ENCODE measurements at places on chromosomes 12 and 14.

DNA sequence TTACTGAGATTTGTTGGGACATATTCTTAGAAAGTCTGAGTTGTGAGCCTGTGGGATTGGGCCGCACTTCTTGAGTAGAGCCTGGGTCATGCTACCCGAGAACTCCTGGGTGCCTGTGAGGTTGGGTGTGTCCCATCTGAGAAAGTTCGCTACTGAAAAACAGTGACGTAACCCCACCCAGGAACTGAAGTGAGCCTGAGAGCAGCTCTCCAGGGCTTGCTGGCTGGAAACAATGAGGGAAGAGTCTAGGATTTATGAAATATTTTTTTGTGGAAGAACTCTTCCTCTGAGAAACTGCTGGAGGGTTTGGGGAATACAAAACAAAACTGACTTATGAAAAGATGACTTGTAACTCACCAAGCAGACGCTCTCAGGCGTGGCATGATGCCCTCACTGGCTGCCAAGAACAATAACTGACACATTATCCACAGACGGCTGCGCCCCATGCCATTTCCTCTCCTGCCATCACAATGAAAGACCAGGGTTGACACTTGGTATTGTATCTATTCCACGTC is 69.2 kb downstream of the RASSF3 start:
- peak; percentile 69 for ATAC-seq

DNA sequence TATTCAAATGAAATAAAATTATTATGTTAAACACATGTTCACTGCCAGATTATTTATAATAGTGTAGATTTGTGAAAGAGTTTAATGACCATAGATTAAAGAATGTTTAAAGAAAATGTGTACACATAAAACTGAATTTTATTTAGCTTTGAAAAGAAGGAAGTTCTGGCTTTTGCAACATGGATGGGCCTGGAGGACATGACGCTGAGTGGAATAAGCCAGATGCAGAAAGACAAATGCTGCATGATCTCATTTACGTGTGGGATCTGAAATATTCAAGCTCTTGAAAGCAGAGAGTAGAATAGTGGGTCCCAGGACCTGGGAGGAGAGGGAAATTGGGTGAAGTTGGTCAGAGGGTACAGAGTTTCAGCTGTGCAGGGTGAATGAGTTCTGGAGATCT is 1261.2 kb downstream of the TMEM121 start:
- ATAC-seq: no peak

GRCh38 chr14:60211153-60211552 is 37.9 kb upstream of the PPM1A start:
- ATAC-seq: no peak

GRCh38 chr14:102821252-102821651 is 44.0 kb downstream of the TRAF3 start:
- no peak for ATAC-seq

DNA sequence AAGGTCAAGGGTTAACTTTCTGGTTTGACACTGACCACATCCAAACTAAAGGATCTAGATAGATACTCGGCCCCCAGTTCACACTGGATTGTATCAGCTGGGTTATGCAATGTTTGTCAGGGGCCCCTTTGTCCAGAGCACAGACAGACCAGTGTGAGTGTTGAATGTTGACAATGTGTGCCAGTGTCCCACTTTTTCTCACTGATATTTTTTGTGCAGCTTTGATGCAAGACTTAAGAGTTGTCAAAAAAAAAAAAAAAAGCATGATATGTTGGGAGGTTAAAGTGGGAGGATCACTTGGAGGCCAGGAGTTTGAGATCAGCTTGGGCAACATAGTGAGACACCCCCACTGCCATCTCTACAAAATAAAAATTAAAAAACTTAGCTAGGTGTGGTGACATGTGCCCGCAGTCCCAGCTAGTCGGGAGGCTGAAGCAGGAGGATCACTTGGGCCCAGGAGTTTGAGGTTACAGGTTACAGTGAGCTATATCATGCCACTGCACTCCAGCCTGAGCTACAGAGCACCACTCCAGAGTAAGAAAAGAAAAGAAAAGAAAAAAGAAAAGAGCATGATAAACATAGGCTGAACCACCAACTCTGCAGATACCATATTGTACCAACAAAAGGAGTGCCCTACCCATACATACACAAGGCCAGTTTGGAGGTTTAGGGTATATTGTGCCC is 97.5 kb downstream of the LGR5 start:
- ATAC-seq: no peak

DNA sequence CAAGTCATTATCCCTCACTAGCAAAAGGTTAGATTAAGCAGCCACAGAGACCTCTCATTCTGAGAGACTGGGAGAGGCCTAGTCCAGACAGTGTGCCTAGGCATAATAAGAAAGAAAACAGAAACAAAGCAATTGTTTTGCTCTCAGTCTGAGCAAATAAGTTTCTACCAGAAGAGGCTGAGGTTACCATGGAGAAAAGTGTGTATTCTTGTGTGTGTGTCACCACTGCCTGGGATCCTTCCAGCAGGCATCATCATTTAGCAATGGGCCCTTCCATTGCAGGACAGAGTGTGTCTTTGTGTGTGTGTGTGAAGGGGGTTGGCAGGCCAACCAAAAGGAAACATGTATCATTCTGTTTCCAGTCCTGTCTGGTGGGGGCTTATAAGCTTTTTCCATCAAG is 3.7 kb downstream of the EFS start:
- ATAC-seq: no peak
